ENCODE measurements at places on chromosomes 7 and 10.

- DNase-seq: no peak
Measured at GRCh38 chr7:19620470-19620869, 88.4 kb downstream of the POLR1F start.

DNA sequence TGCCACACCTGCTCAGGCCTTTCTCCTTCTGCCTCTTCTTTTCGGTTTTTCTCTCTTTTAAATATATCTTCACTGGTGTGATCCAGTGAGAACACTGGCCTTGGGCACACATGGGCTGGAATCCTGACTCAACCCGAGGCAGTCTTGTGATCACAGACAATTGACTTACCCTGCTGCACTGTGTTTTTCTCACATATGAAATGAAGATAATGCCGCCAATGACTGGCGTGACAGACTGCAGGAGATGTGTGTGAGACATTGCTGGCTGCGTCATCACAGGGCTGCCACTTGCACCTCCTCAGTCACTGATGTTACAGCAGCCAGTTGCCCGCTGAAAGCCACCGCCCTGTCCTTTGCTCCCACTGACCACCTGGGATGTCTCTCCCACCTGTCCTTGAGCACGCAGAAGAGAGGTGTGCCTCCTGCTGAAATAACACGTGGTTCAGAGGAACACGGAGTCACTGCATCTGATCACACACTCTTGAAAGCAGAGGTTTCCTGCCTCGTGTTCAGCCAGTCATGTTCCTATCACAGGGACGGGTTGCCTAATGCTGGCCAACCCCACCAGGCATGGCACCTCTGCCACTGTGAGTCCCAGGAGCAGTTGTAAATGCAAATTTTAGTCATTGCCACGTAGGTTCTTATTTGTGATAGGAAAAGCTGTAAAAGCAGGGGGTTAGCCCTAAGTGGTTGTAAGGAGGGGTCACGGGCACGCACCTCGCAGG is 124.6 kb upstream of the LANCL2 start:
- no peak for DNase-seq

DNA sequence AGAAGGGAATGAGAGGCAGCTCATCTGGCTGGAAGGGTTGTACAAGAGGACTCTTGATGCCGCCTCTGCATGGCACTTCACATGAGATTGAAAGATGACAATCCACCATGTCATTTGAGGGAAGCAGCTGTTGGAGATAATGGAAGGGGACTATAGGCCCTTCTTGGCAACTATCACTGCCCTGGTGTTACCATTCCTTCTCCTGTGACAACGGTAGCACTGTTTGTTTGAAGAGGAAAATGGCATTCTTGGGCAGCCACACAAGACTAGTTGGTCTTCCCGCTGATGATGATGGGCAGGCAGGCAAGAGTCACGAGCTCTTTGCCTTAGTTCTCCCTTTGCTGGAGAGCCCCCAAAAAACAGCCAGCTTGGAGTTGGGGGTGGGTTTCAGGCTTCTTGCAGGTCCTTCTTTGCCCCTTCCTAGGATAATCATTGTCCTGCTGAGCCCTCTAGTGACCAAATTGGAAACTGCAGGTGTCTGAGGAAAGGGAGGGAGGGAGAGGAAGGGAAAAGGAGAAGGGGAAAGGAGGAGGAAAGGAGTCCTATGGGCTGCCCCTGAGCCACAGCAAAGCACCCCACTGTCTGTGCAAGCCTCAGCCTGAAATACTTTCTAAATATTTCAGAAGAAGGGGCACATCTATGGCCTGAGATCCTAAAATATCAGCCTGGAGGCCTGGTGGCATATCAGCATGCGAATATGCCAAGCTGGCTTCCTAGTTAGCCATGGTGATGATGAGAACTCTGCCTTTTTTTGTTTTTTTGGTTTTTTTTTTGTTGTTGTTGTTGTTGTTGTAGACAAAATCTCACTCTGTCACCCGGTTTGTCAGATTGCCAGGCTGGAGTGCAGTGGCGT is 165.6 kb upstream of the KMT2E start:
- peak; percentile 17 for DNase-seq

- DNase-seq: no peak
Measured at GRCh38 chr10:120436439-120437112, 20.5 kb upstream of the PLPP4 start.

GRCh38 chr7:132275416-132276233 is 300.6 kb downstream of the PLXNA4 start:
- no peak for DNase-seq

GRCh38 chr10:107914450-107915214 is 750.1 kb upstream of the SORCS1 start:
- DNase-seq: no peak

GRCh38 chr7:106729720-106730385 is 68.9 kb upstream of the CCDC71L start:
- DNase-seq: no peak

DNA sequence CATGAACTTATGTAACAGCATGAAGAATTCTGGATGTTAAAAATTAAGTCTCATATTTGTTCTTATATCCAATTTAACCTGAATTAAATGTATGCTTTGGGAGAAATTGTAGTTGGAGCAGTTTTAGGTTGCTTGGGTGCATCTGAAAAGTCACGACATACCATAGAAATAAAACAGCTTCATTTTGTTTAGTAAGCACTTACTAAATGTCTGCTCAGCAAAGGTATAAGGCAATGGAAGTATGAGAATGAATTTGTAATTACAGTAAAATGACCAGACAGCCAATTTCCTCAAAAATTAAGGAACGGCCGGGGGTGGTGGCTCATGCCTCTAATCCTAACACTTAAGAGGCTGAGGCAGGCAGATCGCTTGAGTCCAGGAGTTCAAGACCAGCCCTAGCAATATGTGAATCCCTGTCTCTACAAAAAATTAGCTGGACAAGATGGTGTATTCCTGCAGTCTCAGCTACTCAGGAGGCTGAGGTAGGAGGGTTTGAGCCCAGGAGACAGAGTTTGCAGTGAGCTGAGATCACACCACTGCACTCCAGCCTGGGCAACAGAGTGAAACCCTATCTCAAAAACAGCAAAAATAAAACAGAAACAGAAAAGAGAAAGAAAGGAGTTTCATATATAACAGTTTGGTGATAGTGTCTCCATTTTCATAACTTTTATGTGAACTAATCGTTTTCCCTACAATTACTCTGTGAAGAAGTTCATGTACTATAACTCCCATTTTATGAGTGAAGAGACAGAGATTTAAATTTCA is 47.2 kb upstream of the KLF6 start:
- DNase-seq: no peak

DNA sequence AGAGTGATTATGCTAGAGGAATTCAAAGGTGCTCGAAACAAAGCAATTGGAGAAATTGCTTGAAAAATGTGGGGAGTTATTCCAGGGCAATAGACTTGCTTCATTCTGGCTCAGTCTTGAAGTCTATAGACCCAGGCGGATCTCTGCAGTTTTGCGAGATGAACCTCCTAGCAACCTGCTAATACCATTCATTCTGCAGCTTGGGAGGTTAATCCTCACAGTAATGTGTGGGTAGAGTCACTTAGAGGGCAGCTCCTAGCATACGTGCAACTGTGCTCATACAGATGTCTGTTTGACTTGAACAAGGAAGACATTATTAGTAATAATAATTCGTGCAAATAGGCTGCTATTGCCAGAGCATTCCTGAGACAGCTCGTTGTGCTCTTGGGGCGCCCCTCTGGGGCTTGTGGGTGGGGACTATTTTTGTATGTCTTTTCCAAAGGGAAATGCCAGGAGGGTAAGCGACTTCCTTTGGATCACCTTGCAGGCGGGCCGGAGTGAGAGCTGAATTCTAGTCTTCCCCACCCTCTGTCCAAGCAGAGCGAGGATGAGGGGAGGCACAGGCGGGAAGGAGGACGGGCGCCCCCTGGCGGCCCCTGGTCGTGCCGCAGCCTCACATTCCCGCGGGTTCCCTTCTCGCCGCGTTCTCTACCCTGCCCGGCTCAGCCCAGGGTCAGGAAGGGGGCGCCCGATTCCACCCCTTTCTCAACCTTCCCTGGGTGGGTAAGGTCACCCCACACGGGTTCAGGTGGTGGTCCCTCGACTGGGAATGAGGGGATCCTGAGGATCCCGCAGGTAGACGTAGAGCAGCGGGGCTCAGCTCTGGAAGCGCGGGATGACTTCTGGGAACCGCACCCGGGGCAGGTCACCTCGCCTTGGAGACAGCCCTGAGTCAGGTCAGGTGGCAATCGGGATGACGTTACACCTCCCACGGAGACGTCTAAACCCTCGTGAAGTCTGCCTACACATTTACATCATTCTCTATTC is 241.5 kb downstream of the PHTF2 start:
- peak; percentile 50 for DNase-seq

DNA sequence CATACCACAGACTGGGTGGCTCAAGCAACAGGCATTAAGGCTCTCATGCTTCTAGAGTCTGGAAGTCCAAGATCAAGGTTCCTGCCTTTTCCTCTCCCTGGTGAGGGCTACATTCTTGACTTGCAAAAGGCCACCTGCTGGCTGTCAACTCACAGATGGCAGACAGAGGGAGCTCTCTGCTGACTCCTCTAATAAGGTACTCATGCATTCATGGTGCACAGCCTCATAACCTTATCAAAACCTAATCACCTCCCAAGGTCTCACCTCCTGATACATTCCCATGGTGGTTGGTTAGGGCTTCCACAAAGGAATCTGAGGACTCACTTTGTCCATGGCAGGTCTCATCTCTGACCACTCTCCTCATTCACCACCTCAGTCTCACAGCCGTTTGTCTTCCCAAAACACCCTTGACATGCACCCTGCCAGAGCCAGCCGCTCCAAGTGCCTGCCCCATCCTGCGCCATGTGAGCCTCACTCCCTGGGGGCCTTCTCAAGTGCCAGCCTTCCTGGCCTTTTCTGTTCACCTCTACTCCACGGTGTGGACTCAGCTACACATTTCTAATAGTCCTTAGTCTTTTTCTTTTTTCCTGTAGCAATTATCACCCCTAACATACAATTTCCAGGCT is 400.3 kb upstream of the ADARB2 start:
- DNase-seq: no peak

DNA sequence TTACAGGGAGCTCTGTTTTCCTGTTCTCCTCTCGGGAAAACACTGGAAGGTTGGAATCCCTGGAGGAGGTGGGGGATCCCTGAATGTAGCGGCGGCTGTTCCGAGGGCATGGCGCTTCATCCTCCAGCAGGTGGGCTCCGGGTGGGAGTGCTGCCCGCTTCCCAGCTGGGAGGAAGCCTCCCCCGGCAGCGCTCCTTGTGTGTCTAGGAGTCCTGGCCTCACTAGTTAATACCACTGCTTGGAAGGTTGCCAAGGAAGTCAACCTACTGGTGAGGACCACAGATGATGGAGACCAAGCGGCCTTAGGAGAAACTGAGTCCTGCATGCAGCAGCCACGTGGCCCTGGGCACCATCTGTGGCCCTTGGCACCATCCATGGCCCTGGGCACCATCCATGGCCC is 151.9 kb upstream of the PFKP start:
- no peak for DNase-seq

DNA sequence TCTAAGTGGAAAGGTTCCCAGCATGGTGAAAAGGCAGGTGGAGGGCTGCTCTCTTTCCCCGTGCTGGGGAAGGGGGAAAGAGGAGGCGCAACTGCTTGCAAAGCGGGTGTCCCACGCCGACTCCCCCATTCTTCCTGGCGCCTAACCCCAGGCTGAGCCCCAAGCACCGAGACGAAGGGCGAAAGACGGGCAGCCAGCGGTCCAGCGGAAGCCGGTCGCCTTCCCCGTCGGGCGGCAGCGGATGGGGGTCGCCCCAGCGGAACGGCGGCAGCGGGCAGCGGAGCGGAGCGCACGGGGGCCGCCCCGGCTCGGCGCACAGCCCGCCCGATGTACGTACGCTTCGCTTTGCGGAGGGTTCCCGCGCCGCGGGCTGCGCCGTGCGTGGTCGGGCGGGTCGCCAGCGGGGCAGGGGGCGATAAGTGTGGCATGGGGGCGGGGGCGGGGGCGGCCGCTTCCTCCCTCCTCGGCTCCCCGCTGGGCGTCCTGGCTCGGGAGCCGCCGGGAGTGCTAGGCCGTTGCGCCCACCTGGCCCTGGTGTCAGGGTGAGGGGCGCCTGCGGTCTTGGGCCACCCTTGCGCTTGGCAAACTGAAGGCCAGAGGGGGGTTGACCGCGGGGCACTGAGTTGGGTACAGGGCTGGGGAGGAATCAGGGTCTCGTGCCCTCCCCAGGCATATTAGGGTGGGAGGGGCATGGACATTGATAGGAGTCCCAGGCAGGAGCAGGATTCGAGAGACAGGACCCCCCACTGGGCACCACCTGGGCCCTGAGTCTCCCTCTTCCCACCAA is 35.2 kb upstream of the HSPB1 start:
- DNase-seq: no peak

DNA sequence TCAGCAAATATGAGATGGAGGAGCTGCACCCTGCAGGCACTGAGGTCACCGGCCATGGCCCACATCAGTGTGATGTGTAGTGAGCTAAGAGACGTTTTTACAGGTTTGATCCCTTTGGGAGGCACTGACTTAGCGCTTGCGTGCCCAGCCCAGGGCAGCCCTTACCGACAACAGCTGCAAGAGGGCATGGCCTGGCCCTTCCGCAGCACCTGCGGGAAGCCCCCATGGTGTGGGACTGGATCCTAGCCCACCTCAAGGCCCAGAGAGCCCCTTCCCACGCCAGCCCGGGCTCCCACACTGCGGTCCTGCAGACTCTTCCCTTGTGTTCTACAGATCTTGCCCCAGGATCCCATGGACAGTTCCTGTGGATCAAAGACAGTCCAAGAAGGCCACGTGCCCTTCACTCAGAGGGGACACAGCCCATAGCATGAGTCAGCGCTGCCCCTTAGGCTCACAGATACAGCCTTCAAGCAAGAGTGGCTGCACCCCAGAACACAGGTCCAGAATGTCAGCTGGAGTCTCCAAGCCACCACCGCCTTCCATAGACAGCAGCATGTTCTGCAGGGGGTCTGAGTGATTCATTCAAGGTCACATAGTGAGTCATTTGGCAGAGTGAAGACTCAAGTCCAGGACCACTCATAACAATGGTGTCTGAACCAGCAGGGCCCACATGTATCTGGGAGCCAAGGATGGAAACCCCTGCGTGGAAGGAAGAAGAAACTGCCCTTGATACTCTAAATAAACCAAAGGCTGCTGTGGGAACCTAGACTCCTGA is 25.4 kb downstream of the TLL2 start:
- no peak for DNase-seq

GRCh38 chr10:6980353-6980752 is 400.3 kb upstream of the PRKCQ start:
- DNase-seq: no peak

- no peak for DNase-seq
Measured at GRCh38 chr7:149287622-149288021, 25.6 kb downstream of the ZNF783 start.

DNA sequence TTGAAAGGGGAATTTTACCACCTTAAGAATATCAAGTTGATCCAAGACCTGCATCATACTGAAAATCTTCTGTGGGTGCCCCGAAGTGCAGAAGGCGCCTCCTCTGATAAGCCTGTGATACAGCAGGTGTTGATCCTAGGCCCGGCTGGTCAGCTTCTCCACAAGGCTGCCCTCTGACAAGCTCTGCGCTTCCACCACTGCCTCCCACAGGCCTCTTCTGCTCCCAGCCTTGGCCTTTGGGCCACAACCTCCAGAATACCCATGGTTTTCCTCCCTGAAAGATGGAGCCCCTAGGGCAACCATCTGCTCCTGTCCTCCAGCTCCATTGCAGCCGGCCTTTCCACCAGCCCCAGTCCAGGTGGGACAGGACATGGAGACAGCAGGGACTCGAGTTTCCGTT is 5.6 kb upstream of the OGDHL start:
- DNase-seq: no peak
